ENCODE measurements at places on chromosomes 7 and 10. TPM values are rescaled to one million over a fixed set of nuclear protein-coding genes. Genes with fewer than 3 reads are reported as not detected.

EPHB6 gene
- under 0.01 TPM for total RNA-seq

ZNF503 gene
- total RNA-seq: 16.4 TPM

NOS3 gene
- total RNA-seq: 0.17 TPM

PTPN20 gene
- 0.09 TPM for total RNA-seq

ZNF518A gene
- total RNA-seq: 15.6 TPM

GPR15LG gene
- total RNA-seq: not detected

RASSF4 gene
- 10.2 TPM for total RNA-seq

HOXA1 gene
- total RNA-seq: 0.63 TPM

SSC4D gene
- 0.47 TPM for total RNA-seq

MGAM2 gene
- not detected for total RNA-seq

MUC12 gene
- total RNA-seq: 0.34 TPM

SLC13A1 gene
- not detected for total RNA-seq

LIPN gene
- total RNA-seq: not detected

PLAC9 gene
- 60.6 TPM for total RNA-seq

APBB1IP gene
- total RNA-seq: 1.6 TPM

C7orf33 gene
- total RNA-seq: not detected

AKR1C1 gene
- total RNA-seq: 282 TPM

BLNK gene
- 0.09 TPM for total RNA-seq

COG5 gene
- 19.2 TPM for total RNA-seq

CPN1 gene
- total RNA-seq: not detected

CDK1 gene
- total RNA-seq: 0.94 TPM

TRIM74 gene
- not detected for total RNA-seq

TLL2 gene
- total RNA-seq: under 0.01 TPM

PKD1L1 gene
- total RNA-seq: under 0.01 TPM

TMEM236 gene
- not detected for total RNA-seq

LRRC17 gene
- 381 TPM for total RNA-seq

FAM24B gene
- total RNA-seq: 10.7 TPM
